ENCODE measurements at places on chromosomes 13 and 19. TPM values are rescaled to one million over a fixed set of nuclear protein-coding genes. Genes with fewer than 3 reads are reported as not detected.

DNA sequence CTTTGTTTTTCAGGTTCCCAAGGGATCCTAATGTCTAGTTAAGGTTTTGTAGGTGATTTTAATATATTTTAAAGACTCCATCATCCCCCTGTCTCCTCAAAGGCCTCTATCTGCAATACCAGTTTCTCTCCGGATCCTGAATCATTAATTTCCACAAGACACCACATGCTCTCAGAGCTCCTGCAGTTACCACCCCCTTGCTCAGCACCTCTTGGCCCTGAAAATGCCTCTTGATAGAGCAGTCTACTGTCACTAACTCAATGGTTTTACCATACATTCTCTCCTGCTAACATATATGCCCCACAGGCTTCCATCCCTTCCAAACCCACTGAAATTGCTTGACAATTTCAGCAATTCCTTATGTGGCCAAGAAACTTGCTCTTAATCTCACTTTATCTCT, 1.9 kb upstream of the PEG3 start:
- H3K27me3 ChIP-seq: no peaks in the 10 kb centered on the region
- H3K4me3 ChIP-seq: no peak overlapping the region
- no peaks in the 10 kb centered on the region for H3K4me1 ChIP-seq
- no peaks in the 10 kb centered on the region for H3K36me3 ChIP-seq

GRCh38 chr19:5436106-5436947, 18.9 kb upstream of the ZNRF4 start:
- H3K4me3 ChIP-seq: no peak overlapping the region
- no peaks in the 10 kb centered on the region for H3K27me3 ChIP-seq
- H3K4me1 ChIP-seq: no peaks in the 10 kb centered on the region
- H3K27ac ChIP-seq: no peak overlapping the region
- no peaks in the 10 kb centered on the region for H3K36me3 ChIP-seq

The PPM1N gene
- not detected for total RNA-seq

GRCh38 chr13:75723901-75724300, 87.8 kb downstream of the LMO7 start:
- no peaks in the 10 kb centered on the region for H3K36me3 ChIP-seq
- no peak overlapping the region for H3K4me3 ChIP-seq
- no peak for DNase-seq
- no peak overlapping the region for H3K27ac ChIP-seq

DNA sequence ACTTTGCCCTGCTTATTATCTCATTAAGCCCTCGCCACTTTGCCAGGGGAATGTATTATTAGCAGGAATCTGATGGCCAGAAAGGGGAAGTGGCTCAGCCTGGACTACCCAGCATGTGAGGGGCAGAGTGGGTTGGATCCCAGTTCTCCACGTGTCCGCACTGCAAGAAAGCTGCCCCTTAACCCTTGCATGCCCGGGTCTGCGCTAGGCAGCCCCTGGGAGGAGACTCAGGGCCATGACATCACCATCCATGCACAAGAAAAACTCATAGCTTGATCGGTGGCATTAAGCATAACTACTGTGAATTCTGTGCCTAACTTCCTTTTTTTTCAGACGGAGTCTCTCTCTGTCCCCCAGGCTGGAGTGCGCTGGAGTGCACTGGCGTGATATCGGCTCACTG, 8.9 kb downstream of the CACNG8 start:
- DNase-seq: no peak
- H3K27ac ChIP-seq: no peak overlapping the region
- H3K27me3 ChIP-seq: peaks cover 9% of the 10 kb centered on the region
- H3K4me1 ChIP-seq: no peaks in the 10 kb centered on the region
- no peak overlapping the region for H3K4me3 ChIP-seq
- no peaks in the 10 kb centered on the region for H3K36me3 ChIP-seq

The PEG3 gene
- total RNA-seq: 7.8 TPM

Data from heart right ventricle (tissue), 16 donors.